ENCODE measurements at places on chromosomes 5 and 9. TPM values are rescaled to one million over a fixed set of nuclear protein-coding genes. Genes with fewer than 3 reads are reported as not detected.

- H3K4me1 ChIP-seq: peaks cover 21% of the 10 kb centered on the region
- no peaks in the 10 kb centered on the region for H3K36me3 ChIP-seq
- H3K4me3 ChIP-seq: no peak overlapping the region
- no peak for DNase-seq
- no peaks in the 10 kb centered on the region for H3K27me3 ChIP-seq
Observed at GRCh38 chr9:99366621-99367020, 144.5 kb downstream of the SEC61B start.

- H3K4me1 ChIP-seq: peaks cover 26% of the 10 kb centered on the region
- no peaks in the 10 kb centered on the region for H3K27me3 ChIP-seq
- H3K36me3 ChIP-seq: no peaks in the 10 kb centered on the region
- no peak for DNase-seq
- no peak overlapping the region for H3K27ac ChIP-seq
Observed at GRCh38 chr5:72183101-72183520, 75.8 kb downstream of the MAP1B start.

DNA sequence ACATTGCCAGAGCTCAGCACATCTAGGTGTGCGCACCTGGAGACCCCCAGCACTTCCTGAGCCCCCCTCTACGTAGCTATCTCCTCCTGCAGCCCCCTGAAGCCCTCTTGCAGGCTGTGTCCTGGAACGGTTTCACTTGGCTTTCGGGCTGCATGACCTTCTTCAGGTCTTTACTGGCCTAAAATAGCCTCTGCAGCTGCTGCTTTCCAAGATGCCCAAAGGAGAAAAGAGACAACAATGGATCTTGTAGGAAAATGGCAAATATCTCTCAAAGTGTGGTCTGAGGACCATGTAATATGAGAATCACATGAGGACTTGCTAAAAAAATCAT, 6.6 kb upstream of the ERMP1 start:
- no peak overlapping the region for H3K27ac ChIP-seq
- DNase-seq: no peak
- no peaks in the 10 kb centered on the region for H3K4me1 ChIP-seq

- no peak overlapping the region for H3K27ac ChIP-seq
- H3K27me3 ChIP-seq: peaks cover 6% of the 10 kb centered on the region
- no peaks in the 10 kb centered on the region for H3K36me3 ChIP-seq
- H3K4me1 ChIP-seq: no peaks in the 10 kb centered on the region
- DNase-seq: no peak
Observed at GRCh38 chr5:2193142-2193541, 310.4 kb upstream of the IRX4 start.

DNA sequence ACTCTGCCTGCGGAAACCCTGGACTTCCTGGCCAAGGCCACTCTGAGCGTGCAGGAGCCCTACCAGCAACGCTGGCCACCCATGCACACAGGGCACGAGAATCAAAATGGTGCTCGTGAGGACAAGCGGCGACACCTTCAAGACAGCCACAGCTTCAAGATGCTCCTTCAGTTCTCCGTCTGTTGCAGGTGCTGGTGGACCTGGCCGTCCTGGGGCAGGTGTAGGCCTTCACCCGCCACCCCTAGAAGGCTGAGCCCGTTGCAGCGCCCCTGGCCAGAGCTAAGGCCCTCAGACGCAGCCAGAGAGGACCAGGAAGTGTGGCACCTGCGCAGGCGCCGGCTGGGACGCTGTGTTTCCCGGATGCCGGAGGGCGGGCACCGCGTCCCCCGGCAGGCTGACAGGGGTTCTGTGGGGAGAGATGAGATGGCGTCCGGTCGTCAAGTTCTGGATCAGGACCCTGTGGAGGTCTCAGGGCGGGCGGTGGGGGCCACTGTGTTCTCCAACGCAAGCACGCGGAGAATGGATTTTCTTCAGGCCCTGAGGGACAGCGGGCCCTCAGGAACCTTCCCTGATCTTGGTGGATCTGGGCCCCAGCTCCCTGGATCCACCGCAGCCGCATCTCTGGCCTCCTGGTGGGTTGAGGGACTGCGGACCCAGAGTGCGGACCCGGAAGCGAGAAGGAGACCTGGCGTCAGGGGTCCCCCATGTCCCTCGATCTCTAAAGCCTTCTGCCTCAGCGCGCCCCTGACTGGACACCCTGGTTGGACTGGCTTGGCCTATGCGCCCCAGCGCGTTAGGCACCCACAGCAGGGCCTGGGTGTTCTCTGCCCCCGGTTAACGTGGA, 1770.8 kb upstream of the CDH9 start:
- no peak for DNase-seq
- H3K4me3 ChIP-seq: no peak overlapping the region
- H3K27me3 ChIP-seq: no peaks in the 10 kb centered on the region
- H3K4me1 ChIP-seq: no peaks in the 10 kb centered on the region

GRCh38 chr5:78538240-78538850, 110.2 kb downstream of the LHFPL2 start:
- H3K27me3 ChIP-seq: no peaks in the 10 kb centered on the region
- no peak overlapping the region for H3K4me3 ChIP-seq
- DNase-seq: no peak
- no peaks in the 10 kb centered on the region for H3K36me3 ChIP-seq

GRCh38 chr9:2465921-2466460, 155.6 kb upstream of the VLDLR start:
- DNase-seq: no peak
- no peak overlapping the region for H3K27ac ChIP-seq
- H3K36me3 ChIP-seq: no peaks in the 10 kb centered on the region
- no peak overlapping the region for H3K4me3 ChIP-seq

DNA sequence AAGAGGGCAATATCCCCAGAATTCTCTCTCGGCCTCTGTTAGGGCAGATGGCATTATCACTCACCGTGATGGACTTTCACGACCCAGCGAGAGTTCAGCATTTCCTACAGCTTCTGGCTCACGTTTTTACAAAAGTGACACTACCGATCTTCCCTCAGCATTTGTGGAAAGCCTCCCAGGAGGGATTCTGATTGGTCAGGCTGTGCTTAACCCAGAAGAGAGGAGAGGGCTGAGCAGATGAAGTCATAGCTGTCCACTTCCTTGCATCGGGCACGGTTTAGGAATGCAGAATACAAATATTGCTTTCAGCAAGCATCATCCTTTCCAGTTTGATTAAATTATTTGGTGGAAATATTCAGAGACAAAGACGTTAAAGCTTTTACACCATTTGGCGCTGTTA, 277.4 kb upstream of the MSX2 start:
- H3K4me3 ChIP-seq: no peak overlapping the region
- no peak overlapping the region for H3K27ac ChIP-seq
- DNase-seq: no peak
- H3K27me3 ChIP-seq: peaks cover 24% of the 10 kb centered on the region
- H3K36me3 ChIP-seq: no peaks in the 10 kb centered on the region
- no peaks in the 10 kb centered on the region for H3K4me1 ChIP-seq

DNA sequence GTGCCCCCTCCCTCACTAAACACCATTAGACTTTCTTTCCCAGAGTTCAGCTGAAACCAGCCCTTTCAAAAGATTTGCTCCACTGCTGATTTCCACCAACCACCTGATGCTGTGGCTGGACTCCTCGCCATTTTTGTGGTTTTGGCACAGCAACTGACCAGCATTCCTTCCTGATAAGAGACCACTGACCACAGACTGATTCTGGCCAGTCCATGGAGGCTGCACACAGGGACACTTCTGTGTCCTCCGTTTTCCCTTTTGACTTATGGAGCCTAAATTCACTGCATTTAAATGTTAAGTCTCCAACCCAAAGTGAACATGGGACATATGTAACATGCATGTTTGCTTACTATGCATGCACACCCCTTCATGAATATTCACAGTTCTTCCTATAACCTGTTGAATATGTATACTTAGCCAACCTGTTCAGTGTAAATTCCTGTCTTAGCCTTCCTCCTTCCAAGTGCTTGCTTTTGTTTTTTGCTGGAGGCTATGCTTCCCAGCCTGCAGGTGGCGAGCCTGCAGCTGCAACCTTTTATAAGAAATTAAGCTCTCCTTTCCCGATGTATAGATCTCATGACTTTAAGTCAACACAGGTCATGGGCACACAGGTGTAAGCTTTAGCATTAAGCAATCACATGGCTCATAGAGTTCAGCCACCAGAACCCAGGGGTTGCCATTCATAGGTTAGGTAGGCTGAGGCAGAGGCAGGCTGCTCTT, 78.7 kb downstream of the ACTL7B start:
- no peaks in the 10 kb centered on the region for H3K27me3 ChIP-seq
- no peak for DNase-seq
- no peak overlapping the region for H3K27ac ChIP-seq
- H3K4me3 ChIP-seq: no peak overlapping the region

DNA sequence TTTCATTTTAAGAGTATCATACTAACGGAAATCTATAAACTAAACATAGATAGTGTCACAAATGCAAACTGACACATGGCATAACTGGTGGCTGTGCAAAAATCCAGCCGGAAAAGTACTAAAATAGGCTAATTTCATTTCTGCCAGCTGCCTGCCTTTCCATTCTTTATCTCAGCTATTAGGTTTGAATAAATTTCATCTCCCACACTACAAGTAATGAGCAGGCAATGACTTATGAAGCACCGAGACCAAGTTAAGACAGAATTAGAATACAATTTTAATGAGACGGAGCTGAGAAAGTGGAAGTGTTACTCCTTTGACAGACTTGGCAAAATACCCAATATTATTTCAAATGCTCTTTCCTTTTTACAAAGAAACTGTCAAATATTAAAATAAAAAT, 258.8 kb upstream of the ZNF608 start:
- no peak overlapping the region for H3K4me3 ChIP-seq
- DNase-seq: no peak
- H3K27me3 ChIP-seq: no peaks in the 10 kb centered on the region

- no peaks in the 10 kb centered on the region for H3K36me3 ChIP-seq
- no peak overlapping the region for H3K4me3 ChIP-seq
- H3K27ac ChIP-seq: no peak overlapping the region
- H3K27me3 ChIP-seq: no peaks in the 10 kb centered on the region
- DNase-seq: no peak
- H3K4me1 ChIP-seq: peaks cover 12% of the 10 kb centered on the region
Observed at GRCh38 chr5:156274453-156274852, 52.5 kb upstream of the SGCD start.

DNA sequence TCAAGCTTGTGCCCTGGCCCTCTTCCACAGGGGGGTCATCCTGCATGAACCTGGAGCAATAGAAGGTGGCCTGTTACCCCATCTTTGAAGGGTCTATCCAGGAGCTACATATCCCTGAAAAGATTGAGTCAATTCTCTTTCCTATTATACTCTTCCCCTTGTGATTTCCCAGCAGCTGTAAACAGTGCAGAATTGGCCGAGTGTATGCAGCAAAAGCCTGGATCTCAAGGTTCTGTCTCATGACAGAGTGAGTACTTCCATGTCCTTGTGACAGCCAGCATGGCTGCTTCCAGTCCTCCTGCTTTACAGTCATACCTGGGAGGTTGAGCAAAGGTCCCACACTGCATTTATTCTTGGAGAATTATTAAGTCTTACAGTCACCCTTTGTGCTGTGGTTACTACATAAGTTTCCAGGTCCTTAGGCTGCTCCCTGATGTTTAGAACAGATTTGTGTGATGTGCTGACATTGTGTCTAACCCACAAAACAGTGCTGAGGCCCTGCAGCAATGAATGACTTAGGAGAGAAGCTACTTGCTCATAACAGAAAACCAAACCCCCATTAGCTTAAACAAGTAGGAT, 67.5 kb downstream of the NREP start:
- no peaks in the 10 kb centered on the region for H3K4me1 ChIP-seq
- no peak overlapping the region for H3K27ac ChIP-seq
- no peak for DNase-seq
- no peaks in the 10 kb centered on the region for H3K36me3 ChIP-seq
- no peaks in the 10 kb centered on the region for H3K27me3 ChIP-seq

DNA sequence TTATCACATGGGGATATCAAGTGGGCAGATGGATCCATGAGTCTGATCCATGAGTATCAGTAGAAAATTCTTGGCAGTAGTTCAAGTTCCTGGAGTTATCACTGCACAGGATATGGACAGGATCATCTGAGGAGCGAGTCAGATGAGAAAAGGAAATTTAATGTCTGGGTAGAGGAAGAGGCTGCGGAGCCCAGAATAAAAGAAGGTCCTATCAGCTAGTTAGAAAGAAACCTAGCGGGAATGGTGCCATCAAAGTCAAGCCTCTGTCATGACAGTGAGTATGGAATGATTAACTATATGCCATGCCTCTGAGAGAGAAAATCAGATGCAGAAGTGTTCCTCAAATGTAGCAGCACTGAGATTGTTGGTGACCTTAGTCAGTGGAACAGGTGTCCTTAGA, 248.1 kb downstream of the PIK3R1 start:
- H3K4me1 ChIP-seq: peaks cover 11% of the 10 kb centered on the region
- H3K36me3 ChIP-seq: no peaks in the 10 kb centered on the region
- DNase-seq: no peak
- H3K27me3 ChIP-seq: no peaks in the 10 kb centered on the region
- no peak overlapping the region for H3K27ac ChIP-seq

GRCh38 chr5:73603998-73604397, 22.0 kb upstream of the ARHGEF28 start:
- H3K27me3 ChIP-seq: no peaks in the 10 kb centered on the region
- no peaks in the 10 kb centered on the region for H3K36me3 ChIP-seq
- DNase-seq: no peak
- H3K4me1 ChIP-seq: no peaks in the 10 kb centered on the region
- no peak overlapping the region for H3K27ac ChIP-seq

GRCh38 chr9:128728298-128728697, 4.4 kb upstream of the ZDHHC12 start:
- H3K4me3 ChIP-seq: no peak overlapping the region
- no peaks in the 10 kb centered on the region for H3K36me3 ChIP-seq
- no peak for DNase-seq
- no peaks in the 10 kb centered on the region for H3K27me3 ChIP-seq

- H3K4me1 ChIP-seq: peaks cover 11% of the 10 kb centered on the region
- no peak overlapping the region for H3K4me3 ChIP-seq
- peak; percentile 16 for DNase-seq
Observed at GRCh38 chr5:72366324-72366976, 46.3 kb downstream of the PTCD2 start.

DNA sequence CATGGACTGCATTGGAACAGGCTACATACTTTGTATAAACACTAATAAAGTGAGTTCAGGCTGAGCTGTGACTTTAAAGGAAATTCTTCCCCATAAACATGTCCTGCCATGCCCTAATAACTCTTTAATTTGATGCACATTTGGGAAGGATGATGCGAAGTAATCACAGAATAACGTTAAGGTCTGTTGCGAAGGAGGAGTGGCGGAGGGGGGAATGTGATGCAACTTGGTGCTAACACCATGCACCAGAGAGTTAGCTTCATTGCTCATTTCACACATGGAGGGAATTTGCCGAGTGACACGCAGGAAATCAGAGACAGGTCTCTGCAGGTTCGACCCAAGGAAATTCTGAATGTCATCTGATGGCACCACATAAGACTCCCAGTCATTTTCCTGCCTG, 32.9 kb downstream of the SLIT3 start:
- H3K4me1 ChIP-seq: no peaks in the 10 kb centered on the region
- no peak for DNase-seq
- H3K27me3 ChIP-seq: peaks cover 3% of the 10 kb centered on the region
- no peak overlapping the region for H3K27ac ChIP-seq

The KCNN2 gene
- 5.4 TPM for total RNA-seq

The NKD2 gene
- 1.6 TPM for total RNA-seq

The OGN gene
- 10.9 TPM for total RNA-seq

The CDH10 gene
- not detected for total RNA-seq

The HAVCR1 gene
- total RNA-seq: not detected

The ADGRV1 gene
- total RNA-seq: 0.31 TPM

The PROB1 gene
- 45.7 TPM for total RNA-seq

The PIP5KL1 gene
- total RNA-seq: not detected

The ANAPC2 gene
- 35.1 TPM for total RNA-seq

The TMEM232 gene
- 3.3 TPM for total RNA-seq

The C9orf153 gene
- 0.72 TPM for total RNA-seq

The GABRA1 gene
- not detected for total RNA-seq
